Epithelial cell of umbilical artery (primary cell): ENCODE measurements at places on chromosomes 4 and X. TPM values are rescaled to one million over a fixed set of nuclear protein-coding genes. Genes with fewer than 3 reads are reported as not detected.

Gene USP26
- not detected in 2 replicates for total RNA-seq

Gene LRBA
- 53.3 and 55.0 TPM in 2 replicates for total RNA-seq

Gene ANKRD37
- 6.2 and 11.4 TPM in 2 replicates for total RNA-seq

Gene JCHAIN
- total RNA-seq, result not detected in 2 replicates

Gene TEX13D
- not detected in 2 replicates for total RNA-seq
